Colonic mucosa (tissue), 4 donors: ENCODE measurements at places on chromosomes 1 and 21.

DNA sequence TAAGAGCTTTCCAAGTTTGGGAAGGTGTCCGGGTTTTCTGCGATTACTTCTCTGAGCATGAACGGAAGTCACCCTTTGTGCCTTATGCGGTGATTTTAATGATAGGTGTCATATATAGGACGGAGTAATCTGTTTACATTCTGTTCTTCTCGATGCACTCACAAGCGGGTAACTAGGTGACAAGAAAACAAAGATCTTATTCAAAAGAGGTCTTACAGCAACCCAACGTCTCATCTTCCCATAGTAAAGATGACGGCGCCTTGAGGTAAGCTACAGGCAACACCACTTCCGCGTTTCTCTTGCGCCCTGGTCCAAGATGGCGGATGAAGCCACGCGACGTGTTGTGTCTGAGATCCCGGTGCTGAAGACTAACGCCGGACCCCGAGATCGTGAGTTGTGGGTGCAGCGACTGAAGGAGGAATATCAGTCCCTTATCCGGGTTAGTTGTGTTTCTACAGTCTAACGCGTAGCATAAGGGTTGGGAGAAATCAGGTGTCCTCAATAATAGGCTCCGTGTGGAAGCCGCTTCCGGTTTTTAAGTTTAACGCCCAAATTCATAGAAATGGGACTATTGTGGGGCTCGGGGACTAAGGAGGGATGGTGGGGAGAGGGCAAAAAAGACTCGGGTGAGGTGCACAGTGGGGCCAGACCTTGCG, at the start of gene UFC1:
UFC1 (plus strand) TSS at position 297 of the 656 bp plus-strand sequence; CDS start at position 317, 20 bp downstream.
- peak; percentile 85 for DNase-seq

DNA sequence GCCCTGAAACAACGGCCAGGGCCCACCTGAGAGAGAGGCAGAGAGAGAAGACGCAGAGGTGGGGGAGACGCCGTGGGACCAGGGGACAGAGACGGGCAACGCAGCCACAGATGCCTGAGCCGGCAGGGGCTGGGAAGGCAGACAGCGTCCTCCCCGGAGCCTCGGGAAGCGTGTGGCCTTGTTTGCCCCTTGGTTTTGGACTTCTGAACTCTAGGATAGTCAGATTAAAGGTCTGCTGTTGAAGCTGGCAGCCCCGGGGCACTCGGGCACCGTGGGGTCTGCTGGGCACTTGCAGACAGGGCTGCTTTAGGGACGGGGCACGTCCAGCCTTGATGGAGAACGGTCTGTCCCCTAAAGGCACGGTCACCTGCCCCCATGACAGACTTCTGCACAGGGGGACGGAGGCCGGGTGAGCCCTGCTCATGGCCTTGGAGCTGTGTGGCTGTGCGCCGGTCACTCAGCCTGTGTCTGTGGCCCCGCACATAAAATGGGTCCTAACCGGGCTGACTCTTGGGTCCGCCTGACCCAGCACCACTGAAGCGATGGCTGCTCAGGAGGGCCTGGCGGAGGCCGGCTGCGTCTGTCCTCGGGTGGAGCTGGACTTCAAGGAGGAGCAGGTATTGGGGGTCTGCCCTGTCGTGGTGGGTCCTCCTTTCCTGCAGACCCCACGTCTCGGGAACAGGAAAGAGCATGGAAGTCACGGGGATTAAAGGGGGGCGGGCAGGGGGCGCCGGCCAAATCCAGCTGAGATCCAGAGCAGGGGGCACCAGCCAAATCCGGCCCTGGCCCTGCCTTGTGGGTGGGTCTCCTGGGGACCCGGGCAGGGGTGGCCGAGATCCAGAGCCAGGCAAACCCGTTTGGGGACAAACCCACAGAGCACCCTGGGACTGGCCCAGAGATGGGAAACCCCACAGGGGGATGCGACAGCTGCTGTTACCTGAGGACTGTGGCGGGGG, 9.6 kb upstream of the RNF223 start:
- no peak for DNase-seq

GRCh38 chr1:237701534-237701933, 189.2 kb downstream of the ZP4 start:
- no peak for DNase-seq

GRCh38 chr1:194358208-194358581, 1171.8 kb upstream of the B3GALT2 start:
- DNase-seq, result no peak

- no peak for DNase-seq
These were observed 536.6 kb upstream of the CAMK1G start for GRCh38 chr1:209046935-209047334.

DNA sequence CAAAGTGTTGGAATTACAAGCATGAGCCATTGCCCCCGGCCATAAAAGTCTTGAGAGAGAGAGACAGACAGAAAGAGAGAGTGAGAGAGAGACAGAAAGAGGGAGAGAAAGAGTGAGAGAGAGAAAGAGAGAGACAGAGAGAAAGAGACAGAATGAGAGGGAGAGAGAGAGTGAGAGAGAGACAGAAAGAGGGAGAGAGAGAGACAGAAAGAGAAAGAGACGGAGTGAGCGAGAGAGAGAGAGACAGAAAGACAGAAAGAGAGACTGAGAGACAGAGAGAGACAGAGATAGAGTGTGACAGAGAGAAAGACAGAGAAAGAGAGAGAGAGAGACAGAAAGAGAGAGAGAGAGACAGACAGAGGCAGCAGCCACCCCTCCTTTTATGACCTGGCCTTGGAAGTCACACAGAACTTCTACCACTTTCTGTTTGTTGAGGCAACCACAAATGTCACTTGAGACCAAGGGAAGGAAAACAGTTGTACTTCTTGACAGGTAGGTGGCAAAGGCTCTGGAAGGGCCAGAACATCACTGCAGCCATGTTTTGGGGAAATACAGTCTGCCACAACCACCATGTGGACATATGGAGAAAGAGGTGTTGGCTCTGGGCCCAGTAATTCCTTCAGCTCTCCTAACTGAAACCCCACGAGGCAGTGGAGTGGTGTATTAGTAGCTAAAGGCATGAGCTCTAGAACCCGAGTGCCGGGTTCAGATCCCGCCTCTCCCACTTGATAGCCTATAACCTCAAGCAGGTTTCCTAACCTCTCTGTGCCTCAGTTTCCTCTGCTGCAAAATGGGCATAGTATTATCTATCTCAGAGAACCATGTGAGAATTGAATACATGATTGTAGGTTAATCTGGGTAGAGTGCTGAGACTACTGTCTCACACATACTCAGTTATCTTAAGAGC, 50.6 kb downstream of the TNFRSF8 start:
- DNase-seq, result no peak

- DNase-seq, result no peak
These were observed 71.3 kb upstream of the DNAJC6 start for GRCh38 chr1:65238010-65238409.
